ENCODE measurements at places on chromosomes 3 and 15.

DNA sequence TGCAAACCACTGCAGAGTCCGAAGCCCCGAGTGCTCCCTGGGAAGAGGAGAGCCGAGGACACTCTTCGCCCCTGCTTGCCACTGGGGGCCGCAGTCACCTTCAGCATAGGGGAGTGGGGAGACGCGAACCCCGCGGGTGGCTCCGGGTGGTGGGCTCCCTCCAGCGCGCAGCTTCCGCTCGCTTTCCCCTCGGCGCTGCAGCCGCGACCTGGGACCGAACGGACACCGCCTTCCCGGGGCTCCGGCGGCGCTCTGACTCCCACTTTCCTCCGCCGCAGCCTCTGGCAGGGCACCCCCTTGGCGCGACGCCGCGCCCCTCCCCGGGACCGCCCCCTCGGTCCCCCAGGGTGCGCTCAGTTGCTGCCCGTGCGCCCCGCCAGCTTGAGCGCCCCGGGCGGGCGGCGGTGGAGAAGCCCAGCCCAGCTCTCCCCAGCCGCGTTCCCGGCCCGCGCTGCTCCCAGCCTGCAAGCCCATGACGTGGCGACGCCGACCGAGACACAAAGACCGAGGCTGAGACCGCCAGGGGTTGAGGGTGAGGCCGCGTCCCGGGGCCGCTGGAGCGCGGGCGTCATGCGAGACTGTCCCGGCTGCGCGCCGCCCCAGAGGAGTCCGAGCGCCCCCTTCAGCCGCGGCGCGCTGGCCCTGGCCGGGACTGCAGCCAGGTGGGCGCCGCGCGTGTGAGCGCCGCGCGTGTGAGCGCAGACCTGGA, at the start of gene MINAR1:
TSS of gene MINAR1 (plus strand) at position 701 of the 709 bp plus-strand sequence. CDS start 23,812 bp downstream, outside the sequence.
- no peak for DNase-seq

GRCh38 chr3:59423707-59424106, 373.9 kb upstream of the CFAP20DC start:
- DNase-seq, result no peak

- no peak for DNase-seq
Observed at GRCh38 chr15:80856400-80856799, 77.2 kb downstream of the CEMIP start.

GRCh38 chr3:114659109-114660061, 365.6 kb downstream of the TIGIT start:
- DNase-seq, result no peak

DNA sequence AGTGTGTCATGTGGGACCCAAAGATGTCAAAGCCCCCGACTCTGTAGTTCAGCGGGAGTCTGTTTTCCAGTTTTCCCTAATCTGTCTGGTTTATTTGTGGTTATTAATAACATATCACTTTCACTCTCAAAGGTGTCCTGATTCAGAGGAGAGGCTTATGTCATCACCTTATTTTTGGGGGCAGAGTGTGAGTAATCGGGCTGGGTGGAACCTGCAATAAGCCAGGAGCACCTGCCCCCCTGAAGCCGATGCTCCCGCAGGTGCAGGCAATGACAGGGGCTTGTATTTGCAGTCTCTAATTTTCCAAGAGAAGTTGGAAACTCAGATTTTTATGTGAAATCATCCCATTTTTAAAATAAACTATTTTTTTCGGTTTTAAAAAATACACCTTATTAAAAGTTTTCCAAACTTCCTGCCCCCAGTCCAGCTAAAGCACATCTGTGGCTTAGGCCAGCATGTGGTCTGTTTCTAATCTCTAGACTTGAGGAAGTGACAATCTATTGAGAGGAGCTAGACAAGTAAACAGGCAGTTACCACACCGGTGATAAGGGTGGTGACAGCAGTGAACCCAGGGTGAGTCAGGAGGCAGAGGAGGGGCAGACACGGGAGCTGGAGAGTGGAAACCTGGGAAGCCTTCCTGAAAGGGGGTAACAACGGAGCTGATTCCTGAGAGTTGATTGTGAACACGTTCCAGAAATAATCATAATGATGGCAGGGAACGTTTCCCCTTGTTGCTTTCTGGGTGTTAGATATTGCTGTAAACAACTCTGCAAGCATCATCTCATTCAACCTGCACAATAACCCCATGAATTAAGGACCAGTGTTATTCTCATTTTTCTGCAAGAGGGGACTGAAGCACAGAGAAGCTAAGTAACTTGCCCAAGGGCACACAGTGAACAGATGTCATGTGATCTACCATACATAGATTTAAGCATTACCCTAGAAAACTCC, 37.2 kb downstream of the BHLHE40 start:
- DNase-seq, result peak; percentile 84

DNA sequence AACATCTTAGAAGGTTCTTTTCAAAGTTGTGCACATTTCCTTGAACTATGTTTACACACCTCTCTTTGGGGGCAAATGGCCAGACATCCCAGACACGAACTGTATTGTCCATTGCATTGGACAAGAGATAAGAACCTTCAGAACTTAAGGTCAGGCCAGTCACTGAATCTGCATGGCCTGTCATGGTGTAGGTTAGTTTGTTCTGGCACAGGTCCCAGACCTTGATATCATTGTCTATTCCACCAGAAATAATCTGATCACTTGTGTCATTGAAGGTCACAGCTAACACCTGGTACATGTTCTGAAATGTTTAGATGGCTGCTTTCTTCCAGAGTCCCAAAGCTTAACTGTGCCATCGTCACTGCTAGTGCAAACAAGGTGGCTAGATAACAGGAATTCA, 55.7 kb downstream of the KCNAB1 start:
- no peak for DNase-seq

DNA sequence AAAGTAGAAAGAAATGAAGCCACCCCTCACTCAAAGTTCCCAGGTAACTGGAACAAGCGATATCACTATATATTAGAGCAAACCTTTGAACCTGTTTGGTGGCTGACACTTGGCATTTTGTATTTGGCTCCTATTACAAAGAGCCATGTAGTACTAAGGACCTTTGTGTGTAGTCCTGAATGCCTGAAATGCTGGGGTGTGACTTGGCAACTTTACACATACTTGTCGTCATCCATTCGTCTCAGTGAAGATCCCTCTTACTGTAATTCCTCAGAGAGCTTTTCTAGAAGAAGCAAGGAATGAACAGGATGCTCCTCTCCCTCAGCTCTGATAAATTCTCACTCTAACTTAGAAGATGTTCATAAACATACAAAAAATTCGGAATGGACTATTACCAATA, 216.1 kb upstream of the CDIN1 start:
- DNase-seq, result no peak

- DNase-seq, result no peak
Observed at GRCh38 chr3:13405614-13406013, 14.5 kb downstream of the NUP210 start.

GRCh38 chr3:17583530-17583929, 158.9 kb downstream of the TBC1D5 start:
- no peak for DNase-seq

DNA sequence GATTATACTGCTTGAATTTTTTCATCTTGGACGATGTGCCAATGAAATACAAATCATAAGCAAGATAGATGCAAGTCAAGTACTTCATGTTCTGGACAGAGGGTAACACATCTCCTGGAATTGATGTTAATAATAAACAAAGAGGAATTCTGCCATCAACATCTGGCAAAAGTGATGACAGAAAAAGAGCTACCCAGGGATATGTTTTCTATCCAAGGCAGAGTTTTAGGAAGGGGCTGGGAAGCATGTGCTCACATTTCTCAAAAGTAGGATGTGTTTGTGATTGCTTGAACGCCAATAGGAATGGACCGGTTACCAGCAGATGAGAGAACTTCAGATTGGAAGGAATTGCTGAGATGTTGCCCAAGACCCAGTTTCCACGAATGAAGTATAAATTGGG, 242.6 kb upstream of the AGTR1 start:
- no peak for DNase-seq

- no peak for DNase-seq
Observed at GRCh38 chr3:124748560-124749198, 18.4 kb downstream of the UMPS start.

DNA sequence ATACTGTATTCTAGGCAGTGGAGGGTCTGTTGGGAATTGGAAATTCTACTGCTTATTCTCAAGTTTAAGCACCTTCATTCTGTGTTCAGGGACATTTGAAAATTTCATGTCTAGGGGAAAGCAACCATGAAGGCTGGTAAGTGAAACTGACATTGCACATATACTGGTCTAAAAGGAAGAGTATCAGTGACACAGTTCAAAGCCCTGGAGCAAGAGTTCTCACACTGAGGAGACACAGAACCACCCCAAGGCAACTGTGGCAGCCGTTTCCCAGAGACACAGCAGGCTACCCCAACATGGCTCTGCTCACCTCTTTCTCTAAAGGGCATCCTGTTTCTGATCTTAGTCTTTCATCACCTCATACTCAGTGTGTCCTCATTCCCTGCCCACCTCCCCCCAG, 67.5 kb downstream of the KCNMB2 start:
- DNase-seq, result no peak

- no peak for DNase-seq
Observed at GRCh38 chr3:148023994-148024393, 614.8 kb downstream of the ZIC1 start.

DNA sequence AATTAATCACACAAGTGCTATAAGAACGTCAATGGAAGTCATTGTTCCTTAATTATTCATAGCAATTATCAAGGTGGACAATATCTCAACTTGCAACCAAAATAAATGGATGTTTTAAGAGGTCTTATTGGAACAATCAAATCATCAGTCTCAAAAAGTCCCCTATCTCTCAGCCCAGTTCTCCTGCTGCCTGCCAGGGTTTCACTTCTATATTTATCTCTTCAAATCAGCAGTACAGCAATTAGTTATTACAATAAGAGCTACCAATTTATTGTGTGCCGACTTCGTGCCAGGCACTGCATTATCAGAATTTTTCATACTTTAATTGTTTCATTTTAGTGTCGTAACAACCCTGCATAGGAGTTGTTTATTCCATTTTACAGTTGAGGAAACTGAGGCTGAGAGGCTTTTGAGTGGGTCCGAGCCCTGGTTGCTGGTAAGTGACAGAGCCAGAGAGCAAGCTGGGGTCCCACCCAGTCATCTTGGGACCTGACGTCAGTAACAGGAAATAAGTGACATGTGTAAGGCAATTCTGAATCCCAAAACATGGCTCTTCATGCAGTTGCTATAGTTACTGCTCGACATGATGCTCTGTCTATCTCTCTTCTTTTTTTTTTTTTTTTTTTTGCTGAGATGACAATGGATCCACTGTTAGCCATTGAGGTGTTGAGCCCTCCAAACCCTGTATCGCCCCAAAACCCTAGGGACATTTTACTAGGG, 8.8 kb upstream of the KCTD6 start:
- peak; percentile 52 for DNase-seq

- no peak for DNase-seq
Observed at GRCh38 chr3:81742581-81742980, 18.9 kb downstream of the GBE1 start.

DNA sequence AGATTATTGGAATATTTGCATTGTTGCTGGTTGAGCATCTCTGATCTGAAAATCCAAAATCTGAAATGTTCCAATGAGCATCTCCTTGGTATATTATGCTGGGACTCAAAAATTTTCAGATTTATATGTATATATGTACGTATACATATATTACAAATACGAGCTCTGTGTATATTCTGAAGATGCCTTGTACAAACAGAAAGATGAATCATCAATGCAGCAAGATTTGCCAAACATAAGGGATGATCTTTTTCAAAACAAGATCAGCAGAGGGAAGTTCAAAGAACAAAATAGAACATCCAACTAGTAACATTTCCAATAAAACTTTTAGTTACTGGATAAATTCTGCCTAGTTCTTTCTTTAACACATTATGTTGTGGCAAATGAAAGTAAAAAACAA, 42.5 kb downstream of the HERC1 start:
- DNase-seq, result no peak

GRCh38 chr3:110618512-110619226, 452.9 kb upstream of the NECTIN3 start:
- DNase-seq, result no peak

DNA sequence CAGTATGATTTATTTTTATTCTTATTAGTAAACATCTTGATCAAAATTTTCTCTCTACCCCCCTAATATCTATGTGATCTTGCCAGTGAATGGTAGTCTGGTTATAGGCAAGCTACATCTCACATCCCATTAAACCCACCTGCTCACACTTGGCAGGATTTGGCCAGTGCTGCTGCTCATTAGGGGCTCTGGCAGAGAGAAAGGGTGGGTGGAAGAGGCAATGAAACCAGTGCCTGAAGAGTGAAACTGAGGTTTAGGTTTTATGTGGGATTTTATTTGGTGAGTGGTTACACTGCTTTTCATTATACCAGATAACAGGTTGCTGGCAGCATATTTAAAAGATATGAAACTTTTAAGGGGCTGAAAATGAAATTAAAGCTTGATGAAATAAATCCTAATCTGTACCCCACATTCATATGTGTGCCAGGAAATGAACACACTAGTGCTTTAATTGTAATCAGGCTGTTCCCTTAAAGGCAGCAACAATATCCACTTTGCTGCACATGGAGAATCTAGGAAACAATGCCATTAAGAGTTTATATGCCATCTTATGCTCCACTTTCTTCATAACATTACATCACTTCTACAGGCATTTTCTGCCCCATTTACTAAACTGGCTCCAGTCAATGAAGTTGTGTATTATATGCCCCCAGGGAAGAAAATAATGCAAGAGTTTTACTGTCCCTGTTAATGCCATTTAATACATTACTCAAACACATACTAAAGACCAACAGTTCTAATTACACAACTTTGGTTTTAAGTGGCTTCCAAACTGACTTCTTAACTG, 688.7 kb downstream of the MECOM start:
- no peak for DNase-seq

DNA sequence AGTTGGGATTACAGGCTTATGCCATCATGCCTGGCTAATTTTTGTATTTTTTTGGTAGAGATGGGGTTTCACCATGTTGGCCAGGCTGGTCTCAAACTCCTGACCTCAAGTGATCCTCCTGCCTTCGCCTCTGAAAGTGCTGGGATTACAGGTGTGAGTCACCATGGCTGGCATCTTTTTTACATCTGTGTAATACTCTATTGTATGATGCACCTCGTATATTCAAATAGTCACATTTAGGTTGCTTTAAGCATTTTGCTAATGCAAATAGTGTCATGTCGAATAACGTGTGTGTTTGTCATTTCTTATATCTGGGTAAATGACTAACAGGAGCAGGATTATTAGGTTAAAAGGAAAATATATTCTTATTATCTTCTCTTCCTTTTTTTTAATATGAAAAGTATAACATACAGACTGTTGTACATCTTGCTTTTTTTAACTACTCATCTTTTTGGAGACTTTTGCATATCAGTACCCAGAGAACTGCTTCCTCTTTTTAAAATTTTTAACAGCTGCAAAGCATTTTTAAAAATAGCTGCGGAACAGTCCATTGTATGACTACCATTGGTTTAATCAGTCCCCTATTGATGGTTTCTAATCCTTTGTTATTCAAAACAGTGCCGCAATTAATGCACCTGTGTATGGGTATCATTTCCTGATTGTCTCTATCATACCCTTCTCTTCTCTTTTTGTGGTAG, 13.4 kb downstream of the SCAMP5 start:
- peak; percentile 28 for DNase-seq

- DNase-seq, result no peak
Observed at GRCh38 chr3:141385406-141386125, 17.3 kb downstream of the ZBTB38 start.

DNA sequence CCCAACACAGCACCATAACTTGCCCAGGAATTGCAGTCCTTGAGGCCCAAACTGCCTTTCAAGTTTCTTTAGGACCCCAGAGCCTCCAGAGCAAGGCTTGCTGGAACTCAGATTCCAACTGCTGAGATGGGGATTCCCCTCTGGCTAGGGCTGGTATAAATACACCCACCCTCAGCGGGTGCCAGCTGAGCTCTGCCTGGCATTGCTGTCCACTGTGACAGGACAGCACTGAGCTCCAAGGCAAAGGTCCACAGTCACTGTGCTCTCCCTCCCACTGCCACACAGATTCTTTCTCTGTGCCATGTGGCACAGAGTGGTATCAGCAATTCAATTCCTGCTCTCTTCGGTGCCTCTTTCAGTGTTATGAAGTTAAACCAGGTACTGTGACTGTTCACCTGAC, 304.2 kb upstream of the LMCD1 start:
- DNase-seq, result no peak
